ENCODE measurements at places on chromosomes 1 and 21.

DNA sequence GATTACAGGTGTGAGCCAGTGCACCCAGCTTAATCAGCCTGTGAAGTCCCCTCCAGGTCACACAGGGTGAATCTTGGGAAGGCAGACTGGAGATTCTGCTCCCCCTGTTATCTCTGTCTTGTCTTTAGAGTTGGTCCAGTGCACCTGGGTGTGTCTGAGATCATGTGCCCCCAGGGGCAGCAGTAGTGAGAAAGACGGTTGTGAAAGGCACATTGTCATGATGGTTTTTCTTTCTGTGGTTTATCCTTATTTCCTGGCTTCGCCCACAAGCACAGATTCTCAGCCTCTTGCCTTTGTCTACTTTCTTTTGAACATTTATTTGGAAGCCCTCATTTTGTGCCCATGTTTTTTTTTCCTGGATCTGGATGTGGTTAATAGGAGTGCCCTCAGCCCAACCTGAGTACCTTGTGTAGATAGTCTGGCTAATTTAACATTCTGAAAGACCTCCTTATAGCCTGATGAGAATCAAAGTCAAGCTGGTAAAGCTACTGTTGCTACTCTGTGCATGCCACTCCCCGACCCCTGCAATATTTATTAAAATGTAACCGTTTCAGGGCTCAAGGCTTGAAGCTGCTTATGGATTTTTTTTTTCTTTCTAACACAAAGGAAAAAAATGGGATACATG, 23.7 kb downstream of the UCK2 start:
- DNase-seq, result no peak

DNA sequence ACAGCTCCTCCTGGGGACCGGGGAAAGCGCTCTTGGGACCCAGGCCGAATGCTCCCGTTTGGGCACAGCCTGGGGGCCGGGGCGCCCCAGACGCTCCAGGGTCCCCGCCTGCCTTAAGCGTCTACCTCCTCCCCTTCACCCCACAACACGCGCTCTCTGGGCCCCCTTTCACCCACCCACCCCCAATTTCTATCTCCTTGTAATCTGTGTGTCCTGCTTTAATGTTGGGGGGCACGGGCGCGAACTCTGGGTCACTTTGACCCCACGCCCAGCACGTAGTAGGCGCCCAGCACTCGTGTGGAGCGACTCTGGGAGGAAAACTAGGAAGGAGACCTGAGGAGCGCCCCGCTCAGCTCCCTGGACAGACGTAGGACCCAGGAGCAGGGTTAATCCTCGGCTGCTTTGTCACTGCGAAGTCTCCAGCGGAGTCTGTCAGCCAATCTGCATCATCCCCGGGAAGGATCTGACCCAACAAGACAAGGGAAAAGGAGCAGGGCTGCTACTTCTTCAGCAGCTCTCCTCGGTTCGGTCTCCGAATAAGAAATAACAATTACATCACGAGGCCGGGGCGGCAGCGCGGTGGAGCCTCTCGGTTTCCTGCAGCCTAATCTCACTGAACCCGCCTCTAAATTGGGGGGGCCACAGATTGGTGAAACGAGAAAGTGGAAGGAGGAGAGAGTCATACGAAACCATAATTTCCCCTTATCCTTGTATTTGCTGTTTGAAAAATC, 757 bp upstream of the NRIP1 start:
- no peak for DNase-seq

- DNase-seq, result no peak
Measured at GRCh38 chr1:245671966-245672767, 517.4 kb downstream of the KIF26B start.

- DNase-seq, result no peak
Measured at GRCh38 chr1:184160236-184160635, 108.7 kb downstream of the TSEN15 start.

DNA sequence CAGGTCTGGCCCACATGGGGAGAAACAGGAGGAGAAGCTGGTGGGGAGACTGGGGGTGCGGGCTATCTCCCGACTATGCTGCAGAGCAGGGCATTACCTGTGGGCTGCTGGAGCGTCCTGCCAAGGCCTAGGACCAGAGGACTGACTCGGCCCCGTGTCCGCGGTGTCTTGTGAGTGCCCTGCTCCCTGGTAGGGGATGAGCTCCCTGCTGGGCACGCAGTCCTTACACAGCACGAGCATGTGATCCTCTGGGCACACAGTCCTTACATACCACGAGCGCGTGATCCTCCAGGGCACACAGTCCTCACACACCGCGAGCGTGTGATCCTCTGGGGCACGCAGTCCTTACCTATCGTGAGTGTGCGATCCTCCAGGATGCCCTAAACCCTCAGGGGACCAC, 31.8 kb upstream of the CSF3R start:
- DNase-seq, result no peak

DNA sequence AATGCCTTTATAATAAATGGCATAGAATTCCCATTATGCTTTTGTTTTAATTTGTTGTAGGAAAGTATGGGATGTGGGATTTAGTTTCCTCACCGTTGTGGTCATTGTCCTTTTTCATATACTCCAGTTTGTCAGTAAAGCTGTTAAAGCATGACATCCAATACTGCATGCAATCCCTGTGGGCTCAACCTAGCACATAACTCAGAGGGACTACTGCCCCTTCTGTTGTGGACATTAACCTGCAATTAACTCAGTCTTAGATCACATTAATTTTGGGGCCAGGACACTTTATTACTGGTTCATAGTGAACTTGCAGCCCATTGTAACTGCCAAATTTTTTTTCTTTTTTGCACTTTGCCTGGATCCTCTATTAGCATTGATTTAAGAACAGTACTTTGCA, 112.5 kb downstream of the DNM3 start:
- DNase-seq, result no peak

DNA sequence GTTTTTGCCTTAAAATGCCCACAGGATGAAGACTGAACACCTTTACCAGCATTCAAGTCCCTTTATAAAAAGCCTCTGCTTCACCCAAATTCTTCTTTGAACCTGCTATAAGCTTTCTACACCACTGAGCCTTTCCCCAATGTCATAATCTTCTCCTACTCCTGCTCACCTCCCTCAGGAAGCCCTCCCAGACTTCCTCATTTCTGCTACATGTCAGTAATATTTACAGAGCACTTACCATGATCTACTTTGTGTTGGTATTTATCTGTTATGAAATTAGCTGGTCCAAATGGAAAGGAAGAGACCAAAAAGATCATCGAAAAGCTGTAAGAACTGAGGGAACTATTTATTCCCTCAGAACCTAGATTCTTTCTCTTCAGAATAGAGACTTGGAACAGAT, 8.5 kb downstream of the OVGP1 start:
- DNase-seq, result no peak

DNA sequence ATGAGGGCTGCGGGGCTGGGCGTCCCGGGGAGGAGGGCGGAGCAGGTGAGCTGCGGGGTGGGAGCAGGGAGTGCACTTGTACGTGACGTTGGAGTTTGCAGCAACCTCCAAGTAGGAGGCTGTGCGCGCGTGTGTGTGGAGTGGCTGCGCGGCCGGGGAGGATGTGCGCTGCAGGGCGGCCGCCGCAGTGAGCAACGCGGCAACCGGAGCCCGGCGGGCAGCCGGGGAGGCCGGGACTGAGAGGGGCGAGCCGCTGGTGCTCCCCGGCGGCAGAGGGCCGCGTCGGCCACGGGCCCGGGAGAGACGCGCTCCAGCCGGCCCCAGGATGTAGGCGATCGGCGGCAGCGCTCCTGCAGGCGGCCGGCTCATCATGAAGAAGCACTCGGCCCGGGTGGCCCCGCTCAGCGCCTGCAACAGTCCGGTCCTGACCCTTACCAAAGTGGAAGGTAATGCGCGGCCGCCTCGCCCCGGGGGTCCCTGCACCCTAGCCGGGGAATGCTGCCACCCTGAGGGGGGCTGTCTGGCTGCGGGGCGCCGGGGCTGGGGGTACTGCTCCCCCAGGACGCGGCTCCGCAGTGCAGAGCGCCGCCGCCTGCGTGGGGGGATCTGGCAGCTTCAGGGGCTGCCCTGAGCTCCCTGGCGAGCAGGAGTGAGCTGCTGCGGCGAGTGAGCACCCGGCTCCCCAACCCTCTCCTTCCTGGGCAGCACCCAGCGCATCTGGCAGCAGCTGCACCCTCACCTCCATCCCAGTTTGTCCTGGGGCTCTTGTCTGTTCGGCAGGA, 158.9 kb upstream of the COA6 start:
- DNase-seq, result no peak

DNA sequence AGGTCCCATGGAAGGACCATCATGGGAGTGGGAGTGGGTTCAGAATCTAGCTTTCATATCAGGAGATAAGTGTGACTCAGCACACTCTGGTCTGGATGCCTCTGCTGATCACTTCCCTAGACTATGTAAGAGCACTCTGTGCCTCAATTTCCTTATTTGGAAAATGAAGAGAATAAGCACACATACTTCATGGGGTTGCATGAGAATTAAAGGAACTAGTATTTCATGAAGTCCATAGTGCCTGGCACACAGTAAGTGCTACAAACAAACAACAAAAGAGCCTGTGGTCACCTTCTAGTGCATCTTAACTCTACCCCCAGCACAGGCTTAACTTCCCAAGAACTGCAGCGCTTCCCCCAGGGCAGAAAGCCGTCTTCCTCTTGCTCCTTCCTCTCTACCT, 9.6 kb upstream of the IL20 start:
- no peak for DNase-seq

GRCh38 chr1:149962039-149962647, 25.5 kb upstream of the MTMR11 start:
- peak; percentile 54 for DNase-seq

- DNase-seq, result no peak
Measured at GRCh38 chr1:115458426-115459114, 120.5 kb upstream of the NGF start.

DNA sequence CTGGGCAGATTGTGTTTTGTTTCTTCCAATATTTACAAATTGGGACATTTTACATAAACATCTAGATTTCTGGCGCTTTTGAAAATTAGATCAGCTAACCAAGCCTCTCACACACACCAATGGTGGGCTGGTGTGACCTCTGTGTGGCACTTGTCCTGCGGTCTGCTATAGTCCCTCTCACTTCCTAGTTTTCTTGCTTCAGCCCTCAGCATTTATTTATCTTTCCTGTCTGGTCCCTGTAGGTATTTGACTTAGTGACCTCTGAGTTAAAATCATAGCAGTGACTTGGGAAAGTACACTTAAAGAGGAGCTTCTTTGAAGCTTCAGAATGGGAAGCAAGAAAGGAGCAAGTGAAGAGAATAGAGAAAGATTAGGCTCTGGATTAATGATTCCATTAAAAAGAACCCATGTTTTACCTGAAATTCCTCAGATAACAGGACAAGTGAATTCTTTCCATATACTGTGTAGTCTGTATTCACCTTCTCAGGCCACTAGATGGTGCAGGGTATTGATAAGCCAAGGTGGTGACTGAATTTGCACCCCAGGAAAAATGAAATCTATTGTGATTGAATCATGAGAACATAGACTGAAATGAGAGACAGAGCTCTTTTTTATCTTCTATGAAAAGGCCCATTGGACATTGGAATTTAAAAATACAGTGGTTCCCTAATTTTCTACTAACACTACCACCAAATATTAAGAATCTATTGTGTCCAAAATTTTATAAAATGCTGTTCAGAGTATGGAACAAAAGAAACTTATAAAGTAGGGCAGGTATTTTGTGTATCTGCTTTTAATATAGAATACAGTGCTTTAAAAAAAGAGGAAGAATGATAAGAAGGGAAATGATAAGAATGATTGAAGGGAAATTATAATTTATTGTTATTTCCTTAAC, 7.1 kb upstream of the DIPK1A start:
- no peak for DNase-seq

- no peak for DNase-seq
Measured at GRCh38 chr1:234842726-234843641, 233.0 kb upstream of the IRF2BP2 start.

DNA sequence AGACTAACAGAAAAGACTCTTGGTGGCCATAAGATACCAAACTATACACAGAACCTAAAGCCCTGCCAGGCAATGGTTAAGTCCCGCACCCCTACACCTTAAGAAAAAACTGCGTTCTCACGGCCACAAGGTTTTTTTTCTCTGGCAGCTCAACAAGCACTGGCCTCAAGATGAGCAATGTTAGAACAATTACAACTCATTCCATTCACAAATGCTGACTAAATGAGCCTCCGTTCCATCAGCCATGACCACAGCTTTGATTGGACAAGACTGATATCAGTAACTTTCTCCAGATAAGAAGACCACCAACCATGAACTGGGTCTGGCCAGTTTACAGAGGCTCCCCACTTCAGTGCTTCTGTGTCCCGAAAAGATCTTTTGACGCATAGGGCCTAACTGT, 31.9 kb downstream of the SEC16B start:
- no peak for DNase-seq

DNA sequence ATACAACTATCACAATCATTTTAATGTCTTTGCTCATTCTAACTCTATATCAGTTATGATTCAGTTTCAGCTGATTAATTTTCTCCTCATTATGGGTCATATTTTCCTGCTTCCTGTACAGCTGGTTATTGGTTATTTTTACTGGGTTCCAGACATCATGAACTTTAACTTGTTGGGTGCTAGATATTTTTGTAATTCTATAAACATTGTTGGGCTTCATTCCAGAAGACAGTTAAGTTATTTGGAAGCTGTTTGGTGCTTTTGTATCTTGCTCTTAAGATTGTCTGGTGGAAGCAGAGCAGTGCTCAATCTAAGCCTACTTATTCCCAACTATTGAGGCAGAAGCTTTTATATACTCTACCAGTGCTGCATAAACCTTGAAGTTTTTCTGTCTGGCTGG, 34.4 kb upstream of the HFM1 start:
- DNase-seq, result no peak

DNA sequence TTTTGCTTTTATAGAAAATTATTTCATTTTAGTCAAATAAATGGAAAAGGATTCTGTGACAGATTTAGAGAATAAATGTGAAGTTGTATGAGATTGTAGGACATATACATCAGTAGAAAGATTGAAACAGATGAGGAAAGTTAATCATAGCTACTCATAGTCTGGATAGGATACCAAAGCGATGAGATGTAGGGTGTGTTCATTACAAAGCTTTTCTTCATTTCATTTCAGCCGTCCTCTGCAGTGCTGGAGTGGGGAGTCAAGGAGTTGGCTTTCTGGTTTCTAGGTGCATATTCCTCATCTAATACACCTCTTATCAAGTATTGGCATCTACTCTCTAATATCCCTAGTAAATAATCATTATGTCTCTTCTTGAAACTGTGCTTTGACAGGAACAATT, 149.5 kb upstream of the NEGR1 start:
- DNase-seq, result no peak

DNA sequence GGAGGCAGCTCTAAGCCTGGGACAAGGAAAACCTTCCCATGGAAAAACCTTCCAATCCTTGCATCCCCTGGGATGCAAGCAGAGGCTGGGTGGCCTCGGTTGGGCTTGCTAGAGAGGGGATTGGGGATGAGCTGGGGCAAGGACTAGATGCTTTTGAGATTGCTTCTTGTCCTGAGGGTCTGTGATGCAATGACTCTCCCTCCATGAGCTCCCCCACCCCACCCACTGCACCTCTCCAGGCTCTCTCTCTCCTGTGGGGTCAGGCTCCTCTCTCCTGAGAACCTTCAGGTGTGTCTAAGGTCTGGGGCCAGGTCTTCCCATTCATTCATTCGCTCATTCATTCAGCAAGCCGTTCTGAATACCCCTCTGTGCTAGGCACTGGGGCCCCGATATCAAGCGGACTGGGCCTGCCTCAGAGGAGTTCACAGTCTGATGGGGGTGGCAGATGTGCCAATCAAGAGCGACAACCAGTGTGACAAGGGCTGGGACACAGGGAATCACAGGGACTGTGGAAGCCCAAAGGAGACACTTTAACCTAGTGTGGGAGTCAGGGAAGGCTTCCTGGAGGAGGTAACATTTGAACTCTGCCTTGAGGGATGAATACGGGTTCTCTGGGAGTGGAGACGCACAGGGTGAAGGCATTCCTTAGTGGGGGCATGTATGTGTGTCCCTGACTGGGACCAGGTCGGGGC, 6.5 kb downstream of the LDLRAD1 start:
- no peak for DNase-seq

- no peak for DNase-seq
Measured at GRCh38 chr1:81607086-81607485, 193.6 kb upstream of the ADGRL2 start.
